CD4-positive, alpha-beta T cell treated with Interferon gamma for 1 hour (primary cell): ENCODE measurements at places on chromosomes 1 and 21.

GRCh38 chr1:53727461-53728092 lies 11.4 kb downstream of the GLIS1 start:
- no peak for DNase-seq

- no peak for DNase-seq
Measured at GRCh38 chr1:201254625-201255478, 28.5 kb upstream of the PKP1 start.

- DNase-seq, result no peak
Measured at GRCh38 chr1:2573250-2573920, 13.2 kb upstream of the PRXL2B start.

DNA sequence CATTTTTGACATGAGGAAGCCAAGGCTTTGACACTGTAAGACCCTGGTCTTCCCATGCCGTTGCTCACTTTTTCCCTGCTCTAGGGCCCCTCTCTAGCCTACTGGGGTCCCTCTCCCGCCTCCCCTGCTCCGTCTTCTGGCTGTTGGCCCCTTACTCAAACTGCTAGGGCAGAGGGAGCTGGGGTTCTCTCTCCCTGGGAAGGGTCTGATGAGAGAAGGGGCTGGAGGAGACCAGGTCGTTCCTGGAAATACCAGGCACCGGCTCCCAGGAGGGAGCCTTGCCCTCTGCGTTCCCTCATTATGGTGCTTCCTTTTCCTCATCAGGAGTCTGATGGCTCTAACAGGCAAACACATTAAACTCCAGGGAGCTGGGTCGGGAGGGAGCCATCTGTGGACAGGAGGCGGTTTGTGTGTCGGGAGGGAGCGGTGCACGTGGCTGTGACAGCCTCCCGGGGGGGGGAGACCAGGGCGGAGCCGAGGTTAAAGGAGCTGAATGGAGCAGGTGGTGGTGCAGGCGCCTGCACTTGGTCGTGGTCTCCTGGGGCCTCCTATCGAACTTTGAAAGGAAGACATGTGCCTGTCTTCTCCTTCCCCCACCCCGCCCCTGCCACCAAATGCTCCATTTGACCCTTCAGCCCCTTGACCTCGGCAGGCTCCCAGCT lies 35.4 kb upstream of the LHX4 start:
- DNase-seq, result no peak

DNA sequence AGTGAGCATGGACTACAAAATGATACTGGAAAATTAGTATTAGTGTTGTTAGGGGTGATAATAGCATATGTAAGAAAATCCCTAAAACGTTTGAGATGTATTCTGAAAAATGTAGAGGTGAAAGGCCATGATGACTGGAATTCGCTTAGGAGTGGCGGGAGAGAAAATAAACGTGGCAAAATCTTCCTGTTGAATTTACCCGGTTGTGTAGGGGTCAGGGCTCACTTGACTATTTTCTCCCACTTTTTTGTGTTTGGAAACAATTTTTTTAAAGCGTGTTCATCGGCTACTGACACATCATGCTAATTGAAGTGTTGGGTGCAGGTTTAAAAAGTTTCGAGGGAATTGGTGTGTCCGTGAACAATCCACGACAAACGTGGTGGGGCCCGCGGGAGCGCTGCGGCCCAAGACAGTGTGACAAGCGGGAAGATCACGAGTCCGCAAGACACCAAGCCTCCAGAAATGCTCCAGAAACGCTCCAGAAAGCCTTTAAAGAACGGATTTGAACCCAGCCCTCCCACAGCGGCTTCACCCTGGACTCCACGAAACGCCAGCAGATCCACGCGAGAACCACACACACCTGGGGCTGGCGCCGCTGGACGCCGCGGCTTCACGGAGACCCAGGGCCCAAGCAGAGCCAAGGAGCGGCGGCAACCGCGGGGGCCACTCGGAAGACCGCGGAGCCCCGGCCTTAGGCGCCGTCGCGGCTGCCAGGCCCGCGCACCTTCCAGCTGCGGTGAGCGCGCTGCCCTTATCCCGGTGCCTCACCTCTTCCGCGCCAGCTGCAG lies 573 bp downstream of the PSMG1 start:
- no peak for DNase-seq

GRCh38 chr1:105485207-105485606 lies 1571.3 kb upstream of the PRMT6 start:
- DNase-seq, result no peak

DNA sequence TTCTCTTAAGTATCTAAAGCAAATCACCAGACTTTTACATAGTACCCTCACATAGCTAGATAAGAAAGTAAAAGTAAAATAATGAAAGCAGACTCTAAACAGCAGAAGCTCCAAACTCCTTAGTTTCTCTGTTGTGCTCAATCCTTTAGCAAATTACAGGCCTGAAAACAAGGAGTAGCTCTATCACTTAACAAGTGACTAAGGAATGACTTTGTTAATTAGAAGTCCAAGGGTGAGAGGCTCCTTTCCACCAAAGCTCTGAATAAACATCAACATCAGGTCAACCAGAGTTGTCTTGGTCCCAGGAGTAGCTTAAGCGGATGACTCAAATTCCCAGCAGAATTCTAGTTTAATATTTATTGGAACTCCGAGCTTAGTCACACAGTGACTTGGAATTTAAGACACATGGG lies 5.9 kb downstream of the NRIP1 start:
- DNase-seq, result no peak

DNA sequence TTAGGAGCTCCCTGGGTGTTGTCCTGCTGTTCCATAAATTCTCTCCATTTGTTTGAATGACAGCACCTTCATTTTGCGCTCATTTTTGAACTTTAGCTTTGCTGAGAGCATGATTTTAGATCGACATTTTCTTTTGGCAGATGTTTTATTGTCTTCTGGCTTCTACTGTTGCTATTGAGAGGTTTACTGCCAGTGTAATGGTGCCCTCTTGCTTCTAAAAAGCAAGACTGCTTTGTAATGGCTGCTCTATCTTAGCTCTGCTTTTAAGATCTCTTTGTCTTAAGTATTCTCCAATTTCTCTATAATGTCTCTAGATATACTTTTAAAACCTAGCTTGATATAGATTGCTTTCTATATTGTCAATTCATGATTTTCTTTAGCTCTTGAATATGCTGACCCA lies 27.8 kb downstream of the THEM4 start:
- no peak for DNase-seq

- no peak for DNase-seq
Measured at GRCh38 chr1:248366609-248367008, 5.1 kb downstream of the OR2T4 start.

- peak; percentile 60 for DNase-seq
Measured at GRCh38 chr1:159012495-159012894, 2.8 kb downstream of the IFI16 start.

DNA sequence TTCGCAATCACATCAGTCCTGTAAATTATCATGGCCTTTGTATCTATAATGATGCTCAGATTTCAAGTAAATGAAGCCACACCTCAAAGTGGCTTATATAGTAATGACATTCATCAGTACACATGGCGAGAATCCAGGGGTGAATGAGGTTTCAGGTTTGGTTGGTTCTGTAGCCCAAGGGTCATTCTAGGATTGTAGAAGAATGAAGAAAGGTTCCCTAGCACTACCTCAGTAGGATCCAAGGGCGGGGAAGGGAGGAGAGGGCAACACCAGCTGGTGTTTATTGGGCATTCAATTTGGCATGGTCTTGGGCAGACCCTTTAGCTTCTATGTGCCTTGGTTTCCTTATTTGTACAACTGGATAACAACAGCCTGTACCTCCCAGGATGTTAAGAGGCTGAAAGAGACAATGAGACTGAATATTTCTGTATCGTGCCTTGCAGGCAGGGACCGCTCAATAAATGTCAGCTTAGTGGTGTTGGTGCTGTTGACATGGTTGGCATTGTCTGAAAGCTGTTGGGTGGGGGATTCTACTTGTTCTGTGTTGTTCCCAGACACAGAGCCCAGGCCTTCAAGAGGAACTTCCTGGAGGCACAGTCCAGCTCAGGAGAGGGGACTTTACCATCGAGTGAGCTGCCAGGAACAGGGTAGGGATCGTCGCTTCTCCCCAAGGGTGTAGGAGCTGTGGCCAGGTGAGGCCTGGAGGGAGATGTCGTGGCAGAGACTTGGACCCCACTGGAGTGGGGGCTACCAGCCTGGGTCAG lies 388.2 kb downstream of the PTPRU start:
- DNase-seq, result no peak

DNA sequence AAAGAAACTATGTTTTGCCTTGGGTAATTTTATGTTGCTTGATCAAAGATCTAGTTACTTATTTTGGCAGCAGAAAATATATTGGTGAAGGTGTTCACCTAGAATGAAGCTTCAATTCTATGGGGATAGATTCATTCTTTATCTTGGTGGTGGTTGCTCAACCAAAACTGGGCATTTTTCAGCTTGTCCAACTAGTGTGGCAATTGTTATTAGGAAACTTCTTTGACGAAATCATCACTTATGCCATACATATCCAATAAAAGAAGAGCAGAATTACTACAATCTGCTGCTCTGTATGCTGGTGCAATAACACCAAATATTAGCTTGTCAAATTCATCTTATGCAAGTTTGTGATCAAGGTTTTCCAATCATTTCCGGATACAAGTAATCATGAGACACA lies 26.8 kb upstream of the TMPRSS15 start:
- no peak for DNase-seq

GRCh38 chr1:199784138-199784895 lies 243.2 kb upstream of the NR5A2 start:
- no peak for DNase-seq

DNA sequence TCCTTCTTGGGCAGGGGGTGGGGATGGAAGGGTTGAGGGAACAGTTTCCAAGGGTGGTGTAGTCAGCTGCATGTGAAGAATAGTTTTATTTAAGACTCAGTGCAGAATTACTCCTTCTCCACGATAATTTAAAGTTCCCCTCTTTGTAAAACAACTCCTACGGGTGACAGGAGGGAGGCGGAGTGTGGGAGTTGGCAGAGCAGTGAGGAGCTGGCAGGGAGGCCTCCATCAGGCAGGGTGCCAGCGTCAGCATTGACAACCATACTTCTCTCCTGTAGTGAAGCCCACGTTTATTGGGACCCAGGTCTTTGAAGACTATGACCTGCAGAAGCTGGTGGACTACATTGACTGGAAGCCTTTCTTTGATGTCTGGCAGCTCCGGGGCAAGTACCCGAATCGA lies 93.8 kb downstream of the MTR start:
- no peak for DNase-seq

GRCh38 chr1:225881959-225882693 lies at the start of gene TMEM63A:
Gene TMEM63A (minus strand): TSS chr1:225882380. CDS start chr1:225877580, 4,800 bp downstream.
- DNase-seq, result peak; percentile 88

- DNase-seq, result no peak
Measured at GRCh38 chr1:14420686-14421085, 177.8 kb upstream of the KAZN start.

- no peak for DNase-seq
Measured at GRCh38 chr1:30027247-30027646, 696.1 kb downstream of the MATN1 start.

GRCh38 chr1:167663002-167663772 lies 33.2 kb downstream of the RCSD1 start:
- no peak for DNase-seq

- DNase-seq, result no peak
Measured at GRCh38 chr1:179208681-179209477, 20.6 kb downstream of the ABL2 start.

DNA sequence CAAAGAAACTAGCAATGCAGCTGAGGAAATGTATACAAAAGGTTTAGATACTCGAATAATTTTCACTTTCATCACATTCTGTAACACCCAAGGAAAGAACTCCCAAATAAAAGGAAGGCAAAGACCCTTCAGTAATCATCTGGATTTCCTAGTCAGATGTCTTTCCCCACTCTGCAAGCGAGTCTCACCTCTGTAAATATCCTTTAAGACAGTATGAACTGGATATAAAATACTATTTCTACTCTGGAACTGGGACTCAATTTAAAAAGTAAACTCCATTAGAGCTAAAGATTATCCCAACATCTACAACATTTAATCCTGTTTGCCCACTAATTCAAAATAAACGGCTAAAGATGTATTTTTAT lies 27.0 kb downstream of the C2CD2 start:
- DNase-seq, result no peak

GRCh38 chr1:93723733-93724270 lies 42.2 kb upstream of the BCAR3 start:
- DNase-seq, result no peak

- peak; percentile 13 for DNase-seq
Measured at GRCh38 chr21:43812139-43812821, 22.9 kb downstream of the RRP1 start.

DNA sequence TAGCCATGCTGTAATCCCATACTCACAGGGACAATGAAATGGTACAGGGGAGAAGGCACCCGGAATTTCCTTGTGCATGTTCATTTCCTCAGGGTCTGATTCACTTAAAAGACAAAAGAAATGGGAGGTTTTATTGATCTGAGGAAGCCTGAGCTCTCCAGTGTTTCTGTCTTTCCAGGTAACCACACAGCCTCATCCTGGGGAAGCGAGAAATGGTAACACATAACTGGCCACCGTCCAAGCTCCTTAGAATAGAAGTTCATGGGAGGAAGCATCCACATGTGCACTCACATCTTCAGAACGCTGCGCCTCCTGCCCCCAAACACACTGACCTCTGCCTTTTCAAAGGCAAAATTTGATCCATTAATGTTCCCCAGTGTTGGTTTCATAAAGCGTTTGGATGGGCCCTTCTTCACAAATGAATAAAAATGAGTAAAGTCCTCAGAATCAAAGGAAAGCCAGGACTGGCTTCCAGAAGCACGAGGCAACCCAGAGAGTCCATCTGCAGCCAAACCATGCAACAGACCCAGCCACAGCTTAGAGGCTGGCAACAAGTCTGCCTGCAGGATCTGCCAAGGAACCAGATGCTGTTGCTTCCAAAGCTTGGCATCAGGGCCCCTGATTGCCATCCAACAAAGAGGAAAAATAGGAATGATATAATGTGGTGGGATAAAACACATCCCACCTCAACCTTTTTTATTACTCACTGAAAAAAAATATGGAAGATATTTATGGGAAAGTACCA lies 120.3 kb downstream of the ZBTB18 start:
- DNase-seq, result no peak

GRCh38 chr1:184553845-184554244 lies 167.0 kb downstream of the C1orf21 start:
- DNase-seq, result no peak
